Stomach (tissue), 19 donors: ENCODE measurements at places on chromosomes 7 and 10. TPM values are rescaled to one million over a fixed set of nuclear protein-coding genes. Genes with fewer than 3 reads are reported as not detected.

Gene LYZL1
- total RNA-seq, result not detected

Gene MXI1
- total RNA-seq, result 19.7 TPM

Gene RNF32
- total RNA-seq, result 1.2 TPM

Gene CYP3A5
- total RNA-seq, result 424 TPM

DNA sequence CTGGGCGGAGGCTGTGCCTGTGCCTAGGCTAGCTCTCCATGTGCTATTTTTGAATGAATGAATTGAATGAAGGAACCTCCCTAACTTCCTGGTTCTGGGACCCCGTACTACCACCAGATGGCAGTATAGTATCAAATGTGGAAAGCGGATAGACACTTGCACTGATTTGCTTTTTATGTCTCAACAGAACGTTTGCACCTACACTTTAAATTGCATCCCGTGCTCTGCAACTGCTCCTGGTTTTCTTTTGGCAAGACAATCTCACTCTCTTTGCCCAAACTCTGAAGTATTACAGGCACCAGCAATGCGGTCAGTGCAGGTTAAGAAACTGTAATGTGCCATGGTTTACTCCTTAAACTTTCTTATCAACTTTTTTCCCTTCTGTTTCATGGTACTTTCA lies 6.5 kb downstream of the FZD8 start:
- DNase-seq, result peak; percentile 87
- no peaks in the 10 kb centered on the region for H3K36me3 ChIP-seq
- peaks cover 46% of the 10 kb centered on the region for H3K4me1 ChIP-seq
- H3K27ac ChIP-seq, result no peak overlapping the region

DNA sequence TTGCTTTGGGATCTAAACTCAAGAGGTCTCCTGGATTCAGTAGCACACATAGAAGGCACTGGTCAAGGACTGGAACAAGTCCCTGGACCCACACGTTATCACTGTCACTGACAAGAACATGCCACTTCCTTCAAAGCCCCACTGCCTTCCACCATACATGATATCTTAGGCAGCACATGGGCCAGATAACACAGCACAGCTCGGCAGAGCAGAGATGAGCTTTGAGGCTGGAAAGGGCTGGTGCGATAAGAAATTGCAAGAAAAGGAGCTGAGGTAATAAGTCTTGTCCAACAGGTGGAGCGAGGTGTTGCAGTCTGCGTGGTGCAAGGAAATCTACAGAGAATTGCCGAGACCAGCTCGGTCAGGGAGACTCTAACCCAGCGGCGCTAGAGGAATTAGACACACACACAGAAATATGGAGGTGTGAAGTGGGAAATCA lies 139.8 kb upstream of the CDK13 start:
- no peaks in the 10 kb centered on the region for H3K36me3 ChIP-seq
- no peak overlapping the region for H3K27ac ChIP-seq
- no peaks in the 10 kb centered on the region for H3K27me3 ChIP-seq
- DNase-seq, result no peak
- no peaks in the 10 kb centered on the region for H3K4me1 ChIP-seq

- peak; percentile 89 for DNase-seq
- peak within 1 kb of the TSS; percentile 71 for H3K27ac ChIP-seq
- peaks cover 15% of the 10 kb centered on the region for H3K4me1 ChIP-seq
Observed at GRCh38 chr7:128791121-128791971, at the start of gene CCDC136. Gene CCDC136 (plus strand): TSS chr7:128791968. CDS start chr7:128792412, 444 bp downstream.

DNA sequence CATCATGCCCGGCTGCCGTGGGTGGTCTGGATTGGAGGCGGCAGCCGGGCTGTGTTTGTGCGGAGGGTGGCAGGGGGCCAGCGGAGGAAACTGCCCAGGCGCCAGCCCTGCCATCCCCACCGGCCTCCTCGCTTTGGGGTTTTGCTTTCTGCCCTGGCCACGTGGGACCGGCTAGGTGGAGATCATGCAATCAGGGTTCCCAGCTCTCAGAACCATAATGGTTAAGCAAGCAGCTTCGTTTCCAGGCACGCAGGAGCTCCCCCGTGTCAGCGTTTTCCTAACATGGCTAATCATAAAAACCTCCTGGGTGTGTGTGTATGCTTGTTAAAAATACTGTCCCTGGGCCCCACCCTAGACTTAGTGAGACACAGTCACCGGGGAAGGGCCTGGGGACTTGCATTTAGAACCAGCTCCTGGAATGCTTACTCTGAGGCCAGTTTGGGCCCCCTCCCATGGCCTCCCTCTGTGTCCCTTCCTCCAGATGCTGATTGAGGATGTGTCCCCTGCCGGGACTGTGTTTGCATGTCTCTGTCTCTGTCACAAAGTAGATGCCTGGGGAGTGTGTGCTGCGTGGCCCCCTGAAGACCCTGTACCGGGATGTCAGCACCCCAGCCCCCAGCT lies 119.3 kb downstream of the CUX1 start:
- H3K27ac ChIP-seq, result peak overlapping the region; percentile 84
- H3K36me3 ChIP-seq, result no peaks in the 10 kb centered on the region
- peaks cover 44% of the 10 kb centered on the region for H3K4me1 ChIP-seq

- peak overlapping the region; percentile 67 for H3K4me3 ChIP-seq
- H3K4me1 ChIP-seq, result peaks cover 59% of the 10 kb centered on the region
- peaks cover 100% of the 10 kb centered on the region for H3K27me3 ChIP-seq
- no peak overlapping the region for H3K27ac ChIP-seq
- DNase-seq, result no peak
- H3K36me3 ChIP-seq, result no peaks in the 10 kb centered on the region
Observed at GRCh38 chr10:27744802-27745731, 552 bp downstream of the MKX start.

- no peak overlapping the region for H3K4me3 ChIP-seq
- H3K4me1 ChIP-seq, result no peaks in the 10 kb centered on the region
- no peaks in the 10 kb centered on the region for H3K36me3 ChIP-seq
- H3K27me3 ChIP-seq, result no peaks in the 10 kb centered on the region
- DNase-seq, result no peak
Observed at GRCh38 chr10:91140995-91141549, 79.4 kb upstream of the PCGF5 start.

DNA sequence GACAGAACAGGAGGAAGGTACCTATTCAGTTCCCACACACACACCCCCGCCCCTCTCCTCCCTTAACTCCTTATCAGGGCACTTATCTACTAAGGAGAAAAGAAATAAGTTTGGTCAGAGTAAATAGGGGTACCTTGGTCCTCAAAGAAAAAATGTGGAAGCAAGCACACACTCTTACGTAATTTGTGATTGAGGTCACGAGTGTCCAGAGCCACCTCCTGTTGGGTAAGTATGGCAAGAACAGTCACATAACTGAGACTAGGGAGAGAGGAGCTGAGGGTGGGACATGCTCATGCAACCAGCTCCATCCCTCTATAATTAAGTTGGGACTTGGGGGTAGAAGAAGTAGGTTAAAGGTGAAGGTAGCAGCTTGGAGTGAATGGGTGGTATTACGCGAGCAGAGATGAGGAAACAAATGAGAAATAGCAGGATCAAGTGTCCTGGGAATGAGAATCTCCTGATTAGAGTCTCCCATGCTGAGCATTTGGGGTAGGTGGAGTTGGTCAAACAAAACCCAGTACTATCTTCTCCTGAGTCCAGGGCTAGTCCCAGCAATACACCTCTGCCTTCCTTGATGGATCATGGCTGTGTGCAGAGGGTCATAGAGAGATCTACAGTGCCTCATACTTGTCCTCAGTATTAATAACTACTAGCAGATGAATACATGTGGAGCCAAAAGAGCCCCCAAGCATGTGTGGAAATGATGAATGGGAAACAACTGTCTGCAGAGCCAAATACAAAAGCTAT lies 77.1 kb downstream of the GSAP start:
- H3K36me3 ChIP-seq, result no peaks in the 10 kb centered on the region
- peaks cover 4% of the 10 kb centered on the region for H3K4me1 ChIP-seq
- H3K4me3 ChIP-seq, result no peak overlapping the region
- H3K27me3 ChIP-seq, result no peaks in the 10 kb centered on the region
- no peak for DNase-seq

DNA sequence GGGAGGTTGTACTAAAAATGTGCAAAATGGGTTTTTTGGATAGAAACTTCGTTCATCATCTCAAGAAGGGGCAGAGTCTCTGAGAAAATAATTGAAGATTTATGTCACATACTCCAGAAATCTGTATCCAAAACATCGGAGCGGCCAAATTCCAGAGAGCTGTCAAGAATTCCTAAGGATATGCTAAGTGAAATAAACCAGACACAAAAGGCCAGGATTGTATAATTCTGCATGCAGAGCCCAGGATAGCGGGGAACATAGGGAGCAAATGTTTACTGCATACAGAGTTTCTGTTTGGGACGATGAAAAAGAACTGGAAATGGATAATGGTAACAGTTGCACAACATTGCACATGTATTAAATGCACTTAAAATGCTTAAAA lies 224.2 kb upstream of the AUTS2 start:
- H3K27ac ChIP-seq, result no peak overlapping the region
- no peaks in the 10 kb centered on the region for H3K4me1 ChIP-seq
- DNase-seq, result no peak
- no peak overlapping the region for H3K4me3 ChIP-seq
- no peaks in the 10 kb centered on the region for H3K36me3 ChIP-seq
- H3K27me3 ChIP-seq, result no peaks in the 10 kb centered on the region

GRCh38 chr10:117410557-117410956 lies 35.3 kb upstream of the PDZD8 start:
- no peaks in the 10 kb centered on the region for H3K27me3 ChIP-seq
- no peak overlapping the region for H3K4me3 ChIP-seq
- H3K36me3 ChIP-seq, result no peaks in the 10 kb centered on the region

- DNase-seq, result no peak
- no peak overlapping the region for H3K4me3 ChIP-seq
- peaks cover 12% of the 10 kb centered on the region for H3K4me1 ChIP-seq
- no peaks in the 10 kb centered on the region for H3K36me3 ChIP-seq
- H3K27ac ChIP-seq, result no peak overlapping the region
- no peaks in the 10 kb centered on the region for H3K27me3 ChIP-seq
Observed at GRCh38 chr10:109853921-109854320, 69.4 kb downstream of the XPNPEP1 start.

- H3K27ac ChIP-seq, result no peak overlapping the region
- H3K27me3 ChIP-seq, result no peaks in the 10 kb centered on the region
- no peak overlapping the region for H3K4me3 ChIP-seq
- no peak for DNase-seq
- H3K4me1 ChIP-seq, result peaks cover 6% of the 10 kb centered on the region
Observed at GRCh38 chr7:18756378-18757050, 261.0 kb downstream of the HDAC9 start.

DNA sequence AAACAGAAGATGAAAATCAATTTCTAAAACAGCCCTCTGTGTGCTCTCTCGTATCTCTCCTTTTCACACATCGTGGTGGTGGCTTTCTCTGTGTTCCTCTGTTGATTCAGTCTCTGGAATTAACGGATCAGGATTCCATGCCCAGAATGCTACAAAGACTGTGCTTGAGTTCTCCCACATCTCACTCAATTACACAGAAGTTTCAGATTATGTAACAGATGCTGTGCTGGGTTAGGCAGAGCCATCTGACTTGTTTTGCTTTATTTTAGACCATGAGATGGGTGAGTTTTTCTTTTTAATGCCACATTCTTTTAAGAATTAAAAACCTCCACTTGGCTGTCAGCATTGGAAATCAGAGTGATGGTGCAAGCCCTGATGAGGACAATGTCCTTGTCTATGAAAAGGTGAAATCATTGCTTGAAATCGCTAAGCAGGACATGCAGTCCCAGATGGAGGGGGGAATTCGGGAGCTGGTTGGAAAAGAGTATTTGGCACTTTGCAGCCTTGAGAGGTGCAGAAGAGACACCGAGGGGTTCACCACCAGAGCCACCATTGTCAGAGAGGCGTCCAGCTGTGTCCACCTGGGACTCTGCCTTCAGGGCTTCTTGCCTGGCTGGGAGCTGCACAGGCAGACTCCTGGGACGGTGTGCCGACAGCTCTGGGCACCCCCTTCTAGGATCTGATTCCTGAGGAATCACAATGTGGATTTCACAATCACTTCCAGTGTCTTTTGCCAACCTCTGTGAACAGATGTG lies 80.4 kb downstream of the EGFR start:
- H3K4me1 ChIP-seq, result peaks cover 56% of the 10 kb centered on the region
- H3K4me3 ChIP-seq, result no peak overlapping the region
- peak; percentile 32 for DNase-seq
- peak overlapping the region; percentile 78 for H3K27ac ChIP-seq
- no peaks in the 10 kb centered on the region for H3K36me3 ChIP-seq
- H3K27me3 ChIP-seq, result no peaks in the 10 kb centered on the region

DNA sequence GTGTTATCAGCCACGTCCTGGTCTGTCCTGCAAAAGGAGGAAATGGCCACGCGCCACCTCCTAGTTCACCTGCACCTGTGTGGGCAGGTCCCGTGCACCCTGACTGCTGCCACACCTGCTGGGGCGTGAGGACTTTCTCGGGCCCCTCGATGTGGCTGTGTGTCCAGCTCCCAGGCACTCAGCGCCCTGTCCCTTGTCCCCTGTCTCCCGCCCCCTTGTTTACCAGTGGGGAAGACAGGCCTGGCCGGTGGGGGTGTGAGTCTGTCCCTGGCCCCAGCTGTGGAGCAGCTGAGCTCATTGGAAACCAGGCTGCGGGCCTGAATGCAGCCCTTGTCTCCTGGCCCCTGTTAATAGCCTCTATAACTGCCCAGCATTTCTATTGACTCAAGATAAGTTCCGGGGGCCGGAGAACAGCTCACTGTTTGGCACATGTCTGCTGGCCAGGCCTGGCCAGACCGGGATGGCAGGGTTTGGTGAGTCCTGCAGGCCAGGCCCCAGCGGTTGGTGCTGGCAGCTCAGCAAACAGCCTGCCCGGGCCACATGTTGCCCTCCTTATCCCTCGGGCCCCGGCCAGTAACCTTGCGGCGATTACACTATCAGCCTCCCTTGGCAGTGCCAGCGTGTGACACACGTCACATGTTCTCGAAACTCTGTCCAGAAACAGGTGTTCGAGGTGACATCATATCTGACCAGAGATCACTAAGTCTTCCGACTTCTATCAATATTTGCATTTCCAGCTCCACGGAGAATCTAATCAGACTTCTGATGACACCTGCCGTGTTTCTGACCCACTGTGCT lies 52.1 kb downstream of the FOXL3 start:
- peaks cover 48% of the 10 kb centered on the region for H3K4me1 ChIP-seq
- H3K27ac ChIP-seq, result peak overlapping the region; percentile 84
- no peaks in the 10 kb centered on the region for H3K27me3 ChIP-seq

GRCh38 chr7:43164757-43165156 lies 52.3 kb downstream of the HECW1 start:
- H3K27me3 ChIP-seq, result no peaks in the 10 kb centered on the region
- H3K4me3 ChIP-seq, result no peak overlapping the region
- no peaks in the 10 kb centered on the region for H3K36me3 ChIP-seq
- H3K4me1 ChIP-seq, result no peaks in the 10 kb centered on the region

GRCh38 chr10:17906002-17906401 lies 45.7 kb upstream of the SLC39A12 start:
- H3K27ac ChIP-seq, result no peak overlapping the region
- H3K4me3 ChIP-seq, result no peak overlapping the region
- no peaks in the 10 kb centered on the region for H3K27me3 ChIP-seq
- no peaks in the 10 kb centered on the region for H3K4me1 ChIP-seq
- DNase-seq, result no peak

GRCh38 chr7:46210467-46210866 lies 289.4 kb upstream of the IGFBP3 start:
- no peaks in the 10 kb centered on the region for H3K36me3 ChIP-seq
- no peaks in the 10 kb centered on the region for H3K27me3 ChIP-seq
- DNase-seq, result no peak
- no peak overlapping the region for H3K4me3 ChIP-seq
- H3K27ac ChIP-seq, result no peak overlapping the region

GRCh38 chr7:106869954-106870353 lies 4.9 kb downstream of the PIK3CG start:
- no peaks in the 10 kb centered on the region for H3K27me3 ChIP-seq
- no peak for DNase-seq
- no peaks in the 10 kb centered on the region for H3K4me1 ChIP-seq
- no peak overlapping the region for H3K27ac ChIP-seq
- no peaks in the 10 kb centered on the region for H3K36me3 ChIP-seq

- no peaks in the 10 kb centered on the region for H3K4me1 ChIP-seq
- no peak for DNase-seq
- no peak overlapping the region for H3K27ac ChIP-seq
Observed at GRCh38 chr7:121279060-121279620, 49.7 kb upstream of the WNT16 start.
